ENCODE measurements at places on chromosomes 16 and 17. TPM values are rescaled to one million over a fixed set of nuclear protein-coding genes. Genes with fewer than 3 reads are reported as not detected.

GRCh38 chr17:27630607-27631410 is at the start of gene LGALS9:
Gene LGALS9 (plus strand): TSS chr17:27631188. CDS start chr17:27631266, 78 bp downstream.
- DNase-seq: no peak

- DNase-seq: no peak
These were observed 448.4 kb upstream of the CDH11 start for GRCh38 chr16:65570261-65570660.

DNA sequence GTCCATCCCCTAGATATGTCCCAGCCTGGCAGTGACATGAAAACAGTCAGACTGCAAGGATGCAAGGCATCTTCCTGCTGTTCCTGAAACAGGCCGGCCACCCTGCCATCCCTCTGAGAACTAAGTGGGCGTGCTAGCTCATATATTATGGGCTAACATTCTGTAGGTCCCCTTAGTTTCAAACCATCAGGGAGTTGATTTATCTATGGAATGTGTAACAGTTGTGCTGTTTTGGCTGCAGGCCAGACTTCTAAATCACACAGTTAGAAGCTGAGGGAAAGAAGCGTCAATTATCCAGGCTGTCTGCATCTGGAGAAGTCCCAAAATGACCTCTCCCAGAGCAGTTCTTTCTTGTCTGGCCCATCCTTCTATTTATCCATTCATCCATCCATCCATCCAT is 102.7 kb upstream of the DNAH9 start:
- DNase-seq: no peak

DNA sequence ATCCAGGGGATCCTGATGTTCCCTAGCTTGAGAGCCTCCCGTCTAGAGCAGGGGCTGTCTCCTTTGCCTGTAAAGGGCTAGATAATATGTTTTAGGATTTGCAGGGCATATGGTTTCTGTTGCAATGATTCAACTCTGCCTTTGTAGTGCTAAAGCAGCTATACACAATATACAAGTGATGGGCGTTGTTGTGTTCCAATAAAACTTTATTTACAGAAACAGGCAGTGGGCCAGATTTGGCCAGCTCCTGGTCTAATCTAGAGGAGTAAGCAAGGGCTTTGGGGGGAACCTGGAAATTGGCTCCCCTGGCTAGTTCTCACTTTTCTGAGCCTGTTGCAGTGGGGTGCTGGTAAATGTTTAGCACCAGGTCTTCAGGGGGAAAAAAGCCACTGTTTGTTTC is 13.8 kb downstream of the WWOX start:
- no peak for DNase-seq

The CNTNAP1 gene
- total RNA-seq: 18.6 TPM

GRCh38 chr16:61050547-61050946 is 985.7 kb downstream of the CDH8 start:
- no peak for DNase-seq
